ENCODE measurements at places on chromosomes 4 and X.

GRCh38 chrX:134240209-134240608 lies 3.2 kb downstream of the CCDC160 start:
- DNase-seq: no peak

DNA sequence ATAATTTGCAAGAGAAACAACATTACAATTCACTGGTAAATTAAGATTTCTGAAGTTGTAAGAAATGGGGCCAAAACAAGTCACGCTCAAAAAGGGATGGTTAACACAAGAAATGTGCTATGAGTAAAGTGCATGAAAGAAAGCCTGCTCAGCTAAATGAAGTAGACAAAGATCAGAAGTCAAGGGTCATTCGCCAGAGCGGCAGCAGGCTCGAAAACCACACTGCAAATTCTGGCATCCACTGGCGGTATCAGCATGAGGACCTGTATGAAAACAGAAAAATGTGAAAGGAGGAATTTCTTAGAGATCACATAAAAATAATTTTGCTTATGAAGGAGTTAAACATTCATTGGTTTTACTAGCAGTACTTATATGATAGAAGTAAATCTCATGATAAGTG lies 49.6 kb downstream of the FBXL5 start:
- DNase-seq: no peak

- DNase-seq: no peak
Observed at GRCh38 chrX:100863326-100863864, 10.8 kb downstream of the NOX1 start.

- no peak for DNase-seq
Observed at GRCh38 chr4:40719008-40719623, 30.6 kb upstream of the NSUN7 start.

- DNase-seq: no peak
Observed at GRCh38 chr4:57254754-57255153, 144.6 kb upstream of the IGFBP7 start.

GRCh38 chr4:55397520-55398321 lies 2.0 kb downstream of the TMEM165 start:
- no peak for DNase-seq

DNA sequence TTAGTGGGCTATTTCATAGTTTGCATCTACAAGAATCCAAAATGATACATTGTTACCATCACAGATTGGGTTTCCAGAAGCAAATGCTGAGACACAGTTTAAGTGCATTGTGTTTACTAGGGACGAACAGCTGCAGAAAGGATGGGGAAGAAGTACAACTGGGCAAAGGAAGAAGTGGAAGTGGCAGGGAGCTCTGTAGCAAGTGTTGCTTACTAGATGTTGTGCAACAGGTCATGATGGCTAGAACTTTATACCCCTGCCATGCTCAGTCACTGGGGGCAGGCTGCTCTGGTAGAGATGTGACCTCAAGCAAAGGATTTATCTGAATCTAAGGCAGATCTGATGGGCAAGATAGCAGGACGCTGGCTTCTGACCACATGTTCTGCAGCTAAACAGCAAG lies 76.1 kb upstream of the EMCN start:
- no peak for DNase-seq

- no peak for DNase-seq
Observed at GRCh38 chrX:8126092-8126491, 45.0 kb downstream of the VCX2 start.

GRCh38 chr4:6362896-6363295 lies 93.2 kb downstream of the WFS1 start:
- no peak for DNase-seq

DNA sequence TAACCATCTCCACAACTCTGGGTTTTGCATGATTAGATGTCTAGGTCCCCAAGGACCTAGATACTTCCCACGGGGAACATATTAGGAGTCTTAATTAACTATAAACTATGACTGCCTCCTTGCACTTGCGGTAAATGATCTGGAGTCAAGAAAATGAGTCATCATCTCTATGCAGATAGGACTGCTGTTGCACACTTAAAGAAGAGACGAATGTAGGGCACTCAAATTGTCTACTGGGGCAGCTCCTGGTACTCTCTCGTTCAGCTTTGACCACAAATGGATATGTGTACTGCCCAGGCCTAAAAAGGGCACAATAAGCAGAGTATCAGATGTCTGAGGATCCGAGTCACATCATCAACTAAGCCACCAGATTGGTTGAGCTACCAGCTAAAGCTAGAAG lies 1783.4 kb upstream of the AGA start:
- no peak for DNase-seq

GRCh38 chr4:139682741-139683151 lies 17.1 kb downstream of the MGST2 start:
- no peak for DNase-seq

DNA sequence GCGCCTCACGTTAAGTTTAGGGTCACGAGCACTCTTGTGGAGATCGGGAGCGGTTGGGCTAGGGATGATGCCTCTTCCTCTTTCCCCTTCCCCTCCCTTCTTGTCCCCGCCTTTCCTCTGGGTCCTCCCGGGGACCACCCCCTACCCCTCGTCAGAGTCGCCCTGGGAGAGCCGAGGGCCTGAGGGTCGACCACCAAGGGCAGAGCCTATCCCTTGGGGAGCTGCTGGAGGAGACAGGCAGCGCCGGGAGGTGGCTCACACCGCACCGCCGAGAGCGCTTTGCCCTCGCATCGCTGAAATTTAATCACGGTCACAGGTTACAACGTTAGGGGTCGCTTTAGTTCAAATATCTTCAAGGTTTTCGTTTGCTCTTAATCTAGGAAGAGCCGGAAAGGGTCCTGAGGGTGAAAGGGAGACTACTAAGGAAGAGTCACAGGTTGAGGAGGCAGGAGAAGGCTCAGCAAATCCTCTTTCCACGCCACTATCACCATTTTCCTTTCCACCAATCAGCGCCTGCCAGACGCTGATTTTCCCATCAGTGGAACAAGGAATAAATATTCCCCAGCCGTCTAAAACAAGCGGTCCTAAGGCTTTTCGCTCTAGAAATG lies 528 bp upstream of the SNCA start:
- peak; percentile 17 for DNase-seq

- DNase-seq: no peak
Observed at GRCh38 chrX:129840344-129840743, 3.3 kb downstream of the ZDHHC9 start.

GRCh38 chr4:173289353-173289727 lies 44.8 kb downstream of the HMGB2 start:
- DNase-seq: no peak

DNA sequence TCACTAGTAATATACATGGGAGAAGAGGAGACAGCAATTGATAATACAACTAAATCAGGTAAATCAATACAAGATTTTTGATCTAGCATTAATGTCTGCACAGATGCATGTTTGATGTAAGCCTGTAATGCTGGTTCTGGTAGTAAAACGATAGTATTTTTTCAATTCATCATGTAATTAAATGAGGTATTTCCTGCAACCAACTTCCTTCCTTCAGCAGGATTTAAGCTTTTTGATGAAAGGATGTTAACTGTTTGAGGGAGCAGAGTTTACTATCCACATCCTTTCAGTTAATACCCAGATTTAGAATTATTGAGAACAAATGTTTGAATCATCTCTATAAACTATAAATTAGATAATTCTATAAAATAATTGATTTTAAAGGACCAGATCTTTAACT lies 31.4 kb upstream of the NFKB1 start:
- DNase-seq: no peak

GRCh38 chr4:37445023-37445422 lies 200.5 kb downstream of the NWD2 start:
- DNase-seq: no peak

GRCh38 chrX:7318661-7319060 lies 170.7 kb upstream of the PUDP start:
- DNase-seq: no peak

GRCh38 chr4:168317621-168318020 lies 931 bp downstream of the DDX60 start:
- DNase-seq: no peak

GRCh38 chr4:91826186-91826585 lies 477.6 kb upstream of the GRID2 start:
- no peak for DNase-seq

- DNase-seq: no peak
Observed at GRCh38 chr4:153489856-153490558, 23.8 kb downstream of the TMEM131L start.

- DNase-seq: peak; percentile 21
Observed at GRCh38 chr4:20370274-20370673, 118.6 kb downstream of the SLIT2 start.

GRCh38 chrX:129585167-129585566 lies 45.1 kb downstream of the OCRL start:
- DNase-seq: no peak

- DNase-seq: no peak
Observed at GRCh38 chr4:90994851-90995574, 867.8 kb downstream of the CCSER1 start.

DNA sequence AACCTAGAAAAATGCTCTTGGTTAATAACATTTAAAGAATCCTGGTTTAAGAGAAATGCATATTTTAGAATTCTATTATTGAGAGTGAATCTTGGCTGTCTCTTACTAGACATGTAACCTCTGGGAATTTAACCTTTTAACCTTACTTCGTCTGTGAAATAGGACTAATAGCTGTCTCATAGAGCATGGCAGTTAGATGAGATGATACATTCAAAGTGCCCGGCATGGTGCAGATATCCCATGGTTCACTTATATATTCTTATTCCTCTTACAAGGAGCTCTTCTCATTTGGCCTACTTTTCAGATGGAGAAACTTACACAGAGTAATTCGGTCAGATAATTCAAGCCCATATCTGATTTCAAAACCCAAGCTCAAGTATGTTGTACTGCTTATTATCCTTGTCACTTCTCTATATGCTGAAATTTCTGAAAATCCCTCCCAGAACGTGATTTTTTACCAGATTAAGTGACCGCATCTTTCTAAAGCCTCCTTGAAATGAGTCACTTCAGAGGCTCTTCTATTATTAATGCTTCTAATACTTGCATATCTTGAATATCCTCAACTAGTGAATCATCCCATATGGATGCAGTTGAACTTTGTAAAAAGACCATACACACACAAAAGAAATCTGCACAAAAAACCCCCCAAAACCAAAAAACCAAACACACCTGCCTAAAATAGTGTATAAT lies 4.9 kb downstream of the CDKN2AIP start:
- DNase-seq: no peak

DNA sequence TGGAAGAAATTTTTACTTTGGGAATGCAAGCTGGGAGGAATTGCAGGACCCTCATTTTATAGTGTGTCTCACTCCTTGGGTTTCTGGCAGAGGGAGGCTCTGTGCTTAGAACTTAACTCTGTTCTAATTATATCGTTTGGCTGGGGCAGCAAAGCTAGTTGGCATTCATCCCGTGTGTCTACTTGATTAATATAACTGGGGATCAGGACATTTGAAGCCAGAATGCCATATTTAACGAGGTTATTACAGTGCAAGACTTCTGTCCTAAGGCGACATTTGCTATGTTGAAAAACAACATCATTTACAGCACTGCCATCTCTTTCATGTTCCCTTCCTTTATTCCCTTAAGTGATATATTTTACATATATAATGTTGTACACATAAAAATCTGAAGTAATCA lies 179.1 kb upstream of the TBC1D9 start:
- DNase-seq: no peak

DNA sequence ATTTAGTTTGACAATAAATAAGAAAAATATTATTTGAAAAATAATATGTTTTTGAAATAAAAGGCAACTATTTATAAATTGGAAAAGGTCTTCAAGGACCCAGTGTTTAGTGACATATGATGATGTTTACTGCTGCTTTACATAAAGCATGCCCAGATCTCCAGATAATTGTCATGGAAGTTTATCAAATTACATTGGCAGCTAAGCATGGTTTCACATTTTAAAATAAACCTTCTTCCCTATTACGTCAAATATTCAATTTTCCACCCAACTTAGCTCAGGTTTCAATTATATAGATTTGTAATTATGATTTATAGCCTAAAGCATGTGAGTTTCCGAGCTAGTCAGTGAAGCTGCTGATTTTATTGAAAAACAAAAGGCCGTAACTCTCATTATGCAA lies 417.2 kb downstream of the CFAP47 start:
- no peak for DNase-seq

Data from NCI-H187 (cell line).